ENCODE measurements at places on chromosomes 2 and 18.

DNA sequence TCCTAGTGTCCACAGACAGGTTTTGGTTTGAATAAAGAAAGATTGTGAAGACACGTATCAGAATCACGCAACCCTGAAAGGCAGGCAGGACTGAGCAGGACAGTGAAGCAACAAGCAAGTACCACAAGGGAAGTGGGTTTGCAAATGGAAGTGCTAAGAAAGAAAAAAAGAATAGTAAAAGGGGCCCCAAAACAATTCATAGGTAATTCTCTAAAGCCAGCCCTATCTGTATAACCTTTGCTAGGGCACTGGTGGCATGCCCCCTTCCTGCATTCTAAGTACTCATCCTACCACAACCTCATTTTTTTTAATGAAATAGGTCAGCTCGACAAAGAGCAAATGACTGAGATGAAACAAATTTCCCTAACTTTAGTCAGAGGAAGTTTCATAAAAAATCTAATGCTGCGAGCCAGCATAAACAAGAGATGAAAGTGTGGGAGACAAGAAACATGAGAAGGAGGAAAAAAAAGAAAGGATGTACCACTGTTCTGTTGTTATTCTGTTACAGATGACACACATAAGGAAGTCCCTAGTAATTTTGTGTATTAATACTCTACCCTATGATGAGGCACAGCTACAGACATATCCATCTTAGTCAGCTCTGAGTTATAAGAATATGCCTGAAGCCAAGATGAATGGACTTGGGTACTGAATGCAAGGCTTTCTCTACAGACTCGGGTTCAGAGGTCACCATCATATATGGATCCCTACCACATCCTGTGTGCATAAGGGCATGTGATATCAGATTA lies 32.2 kb downstream of the IKZF2 start:
- DNase-seq, result peak; percentile 21

GRCh38 chr2:204341887-204342276 lies 203.4 kb upstream of the PARD3B start:
- DNase-seq, result no peak

GRCh38 chr2:106960683-106961161 lies 74.8 kb upstream of the ST6GAL2 start:
- no peak for DNase-seq

DNA sequence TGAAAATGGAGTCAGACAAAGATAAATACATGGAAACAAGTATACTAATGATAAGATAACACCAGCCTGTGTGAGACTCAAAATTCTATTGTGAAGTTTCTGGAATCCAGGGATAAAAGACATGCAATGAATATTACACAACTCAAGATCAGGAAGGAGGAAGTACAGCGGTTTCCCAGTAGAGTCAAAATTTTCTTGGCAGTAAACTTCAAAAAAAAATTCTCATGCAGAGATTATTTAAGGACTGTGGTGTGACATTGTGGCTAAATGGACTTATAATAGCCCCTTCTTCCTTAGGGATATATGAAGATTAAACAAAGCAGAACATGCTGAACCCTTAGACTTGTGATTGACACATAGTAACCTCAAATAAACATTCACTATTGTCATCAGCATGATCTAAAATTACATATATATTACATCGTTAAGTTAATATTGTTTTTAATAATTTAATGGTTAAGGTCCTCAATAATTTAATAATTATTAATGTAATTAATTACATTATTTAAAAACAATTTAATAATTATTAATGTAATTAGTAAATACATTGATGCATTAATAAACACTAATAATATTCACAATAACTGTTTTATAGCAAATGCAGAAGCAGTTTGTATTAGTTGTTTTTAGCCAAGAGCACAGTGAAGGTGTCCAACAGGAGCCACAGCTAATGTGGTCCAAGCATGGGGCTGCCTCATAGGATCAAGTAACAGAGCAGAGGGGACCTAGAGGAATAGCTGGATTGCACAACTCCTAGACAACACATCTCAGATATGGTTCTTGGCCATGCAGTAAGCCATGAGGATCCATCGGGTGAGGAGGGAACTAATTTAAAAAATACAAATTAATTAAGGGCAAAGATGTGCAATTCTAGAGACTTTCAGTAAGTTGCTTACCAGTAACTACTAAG lies 77.3 kb downstream of the POLE4 start:
- no peak for DNase-seq

- DNase-seq, result peak; percentile 71
Observed at GRCh38 chr2:74290466-74291217, 52.6 kb downstream of the SLC4A5 start.

- DNase-seq, result no peak
Observed at GRCh38 chr18:48727681-48728080, 188.8 kb downstream of the CTIF start.

DNA sequence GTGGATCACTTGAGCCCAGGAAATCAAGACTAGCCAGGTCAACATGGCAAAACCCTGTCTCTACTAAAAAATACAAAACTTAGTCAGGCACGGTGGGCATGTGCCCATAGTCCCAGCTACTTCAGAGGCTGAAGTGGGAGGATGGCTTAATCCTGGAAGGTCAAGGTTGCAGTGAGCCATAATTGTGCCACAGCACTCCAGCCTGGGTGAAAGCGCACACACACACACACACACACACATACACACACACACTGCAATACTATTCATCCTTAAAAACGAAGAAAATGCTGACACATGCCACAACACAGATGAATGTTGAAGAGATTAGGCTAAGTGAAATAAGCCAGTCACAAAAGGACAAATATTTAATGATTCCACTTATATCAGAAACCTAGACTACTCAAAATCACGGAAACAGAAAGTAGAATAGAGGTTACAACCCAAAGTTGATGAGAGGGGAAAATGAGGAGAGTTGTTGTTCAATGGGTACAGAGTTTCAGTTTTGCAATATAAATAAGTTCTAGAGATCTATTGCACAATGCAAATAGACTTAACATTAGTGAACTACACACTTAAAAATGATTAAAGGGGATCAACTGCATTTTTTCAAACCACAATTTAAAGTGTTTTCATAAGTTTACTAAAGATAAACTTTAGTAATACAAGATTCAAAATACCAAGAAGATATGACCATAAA lies 114.5 kb downstream of the USP34 start:
- no peak for DNase-seq

DNA sequence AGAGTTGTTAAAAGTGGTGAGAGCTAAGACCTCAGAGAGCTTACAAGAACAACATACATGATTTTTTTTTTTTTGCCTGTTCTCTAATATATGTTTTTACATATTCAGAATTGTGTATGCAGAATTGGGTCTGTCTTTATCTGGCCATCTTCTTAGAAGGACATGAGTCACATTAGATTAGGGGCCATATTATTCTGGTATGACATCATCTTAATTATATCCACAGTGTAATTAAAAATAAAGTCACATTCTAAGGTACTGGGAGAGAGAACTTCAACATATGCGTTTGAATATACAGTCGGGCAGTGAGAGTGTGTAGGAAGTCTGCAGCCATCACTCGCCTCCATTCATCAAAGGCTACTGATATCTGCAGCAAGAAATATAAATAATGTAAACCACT lies 88.3 kb downstream of the DSC3 start:
- DNase-seq, result no peak

GRCh38 chr2:218326315-218326714 lies 30.3 kb upstream of the CATIP start:
- no peak for DNase-seq

- no peak for DNase-seq
Observed at GRCh38 chr18:48342125-48342524, 67.1 kb downstream of the ZBTB7C start.

DNA sequence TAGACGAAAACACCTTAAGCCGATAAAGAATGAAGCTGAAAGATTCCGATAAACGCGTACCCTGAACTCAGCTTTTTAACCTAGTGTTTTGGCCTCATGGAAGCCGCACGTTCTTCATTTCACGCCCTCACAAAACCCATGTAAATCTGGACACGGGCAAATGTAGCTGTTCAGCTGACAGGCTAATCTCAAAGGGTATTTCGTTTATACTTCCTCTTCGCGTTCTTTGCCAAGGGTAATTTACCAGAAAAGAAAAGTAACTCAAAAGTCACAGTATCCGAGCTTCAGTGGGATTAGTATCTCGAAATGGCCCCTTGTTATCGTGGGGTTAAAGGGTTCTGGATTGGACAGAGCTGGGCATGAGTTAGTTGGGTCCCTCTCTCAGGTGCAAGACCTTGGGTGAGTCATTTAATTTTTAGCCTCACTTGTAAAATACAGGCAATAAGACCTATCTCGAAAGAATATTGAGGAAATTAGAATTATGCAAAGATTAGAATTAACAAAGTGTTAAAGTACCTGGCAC lies 22.0 kb upstream of the STPG4 start:
- no peak for DNase-seq

DNA sequence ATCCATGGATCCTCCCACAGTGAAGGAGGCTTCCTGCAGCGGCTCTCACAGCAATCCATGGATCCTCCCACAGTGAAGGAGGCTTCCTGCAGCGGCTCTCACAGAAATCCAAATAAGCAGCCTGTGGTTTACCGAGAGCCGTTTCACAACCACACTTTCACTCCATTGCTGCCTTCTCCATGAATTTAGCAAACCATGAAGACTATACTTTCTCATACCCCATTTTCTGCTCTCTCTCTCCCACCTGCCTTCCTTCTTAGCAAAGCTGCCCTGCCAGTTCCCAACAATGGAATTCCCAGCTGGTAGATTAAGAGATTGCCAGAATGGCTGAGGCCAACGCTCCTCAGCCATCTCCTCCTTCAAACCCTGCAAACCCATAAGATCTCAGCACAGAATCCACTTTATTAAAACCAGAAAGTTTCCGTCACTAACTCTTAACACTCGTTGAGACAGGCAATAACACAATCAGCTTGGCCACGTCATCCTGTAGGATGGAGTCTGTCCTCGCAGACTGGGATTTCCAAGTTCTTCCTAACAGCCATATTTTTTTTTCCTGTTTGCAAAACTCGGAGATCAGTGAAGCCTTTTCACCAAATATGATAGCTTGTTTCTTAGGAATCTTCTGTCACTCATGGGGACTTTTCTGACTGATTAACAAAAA lies 162.2 kb downstream of the PXDN start:
- DNase-seq, result no peak

DNA sequence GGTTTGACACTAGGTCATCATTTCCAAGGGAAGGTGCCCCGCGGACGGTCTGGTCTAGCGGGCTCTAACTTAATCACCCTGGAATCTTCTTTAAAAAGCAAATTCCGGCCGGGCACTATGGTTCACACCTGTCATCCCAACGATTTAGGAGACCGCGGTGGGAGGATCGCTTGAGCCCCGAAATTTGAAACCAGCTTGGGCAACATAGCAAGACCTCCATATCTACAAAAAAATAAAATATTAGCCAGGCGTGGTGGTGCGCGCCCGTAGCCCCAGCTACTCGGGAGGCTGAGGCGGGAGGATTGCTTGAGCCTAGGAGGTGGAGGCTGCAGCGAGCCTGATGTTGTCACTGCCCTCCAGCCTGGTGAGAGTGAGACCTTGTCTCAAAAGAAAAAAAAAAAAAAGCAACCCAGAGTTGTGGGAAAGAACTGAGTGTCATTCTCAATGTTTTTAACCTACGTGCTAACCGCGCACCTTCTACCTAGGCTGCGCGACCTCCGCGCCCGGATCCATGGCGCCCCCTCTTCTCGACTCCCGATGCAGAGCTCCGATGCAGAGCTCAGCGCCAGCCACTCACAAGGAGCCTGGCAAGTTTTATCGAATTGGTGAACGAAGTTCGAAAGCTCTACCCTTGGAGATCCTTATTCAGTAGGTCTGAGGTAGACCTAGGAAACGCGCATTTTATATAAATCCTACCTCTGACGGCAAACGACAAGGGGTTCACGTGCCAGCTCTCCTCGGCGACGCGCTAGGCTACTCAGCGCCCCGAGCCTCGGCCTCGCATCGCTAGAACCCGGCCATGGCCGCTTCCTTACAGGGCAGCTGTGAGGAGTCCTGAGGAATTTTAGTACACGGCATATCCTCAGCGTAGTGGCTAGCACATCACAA lies 888 bp upstream of the TWSG1 start:
- DNase-seq, result no peak

DNA sequence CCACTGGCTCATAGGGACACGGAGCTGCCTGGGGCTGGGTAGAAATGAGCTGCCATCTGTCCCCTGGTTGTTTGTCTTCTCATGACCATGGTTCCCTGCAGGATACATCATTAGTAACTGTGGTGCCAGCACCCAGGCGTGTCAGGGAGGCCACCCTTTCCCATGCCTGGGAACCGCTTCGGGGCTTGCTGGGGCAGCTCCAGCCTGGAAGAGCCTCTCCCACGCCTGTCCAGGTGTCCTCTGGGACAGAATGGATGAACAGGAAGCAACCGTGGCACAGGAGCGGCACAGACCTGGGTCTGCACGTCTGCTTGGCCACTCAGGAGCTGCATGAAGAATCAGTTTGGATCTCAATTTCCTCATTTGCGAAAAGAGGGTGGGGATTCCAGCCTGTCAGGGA lies 34.8 kb downstream of the SDC1 start:
- DNase-seq, result no peak

GRCh38 chr2:160408959-160409291 lies 84.7 kb downstream of the RBMS1 start:
- DNase-seq, result no peak

GRCh38 chr2:121071034-121071504 lies 213.9 kb downstream of the TFCP2L1 start:
- DNase-seq, result no peak

DNA sequence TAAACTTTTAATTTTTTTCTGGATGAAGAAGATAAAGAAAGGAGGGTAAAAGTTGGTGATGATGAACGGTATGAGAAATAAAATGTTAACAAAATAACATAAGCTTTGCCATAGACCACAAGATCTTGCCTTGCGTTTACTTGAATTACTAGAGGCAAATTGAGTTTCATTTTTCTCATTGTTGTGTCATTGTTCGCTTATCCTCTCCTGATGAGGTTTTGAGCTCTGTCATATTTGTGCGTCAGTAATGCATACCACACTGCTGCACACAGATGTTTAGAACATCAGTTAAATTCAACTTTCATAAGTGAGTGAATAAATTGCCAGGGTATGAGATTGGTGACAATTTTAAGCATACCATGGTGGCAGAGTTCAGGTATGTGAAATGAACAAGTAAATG lies 843.6 kb downstream of the SUCLG1 start:
- no peak for DNase-seq

GRCh38 chr2:241689306-241689705 lies 2.7 kb upstream of the DTYMK start:
- peak; percentile 20 for DNase-seq

DNA sequence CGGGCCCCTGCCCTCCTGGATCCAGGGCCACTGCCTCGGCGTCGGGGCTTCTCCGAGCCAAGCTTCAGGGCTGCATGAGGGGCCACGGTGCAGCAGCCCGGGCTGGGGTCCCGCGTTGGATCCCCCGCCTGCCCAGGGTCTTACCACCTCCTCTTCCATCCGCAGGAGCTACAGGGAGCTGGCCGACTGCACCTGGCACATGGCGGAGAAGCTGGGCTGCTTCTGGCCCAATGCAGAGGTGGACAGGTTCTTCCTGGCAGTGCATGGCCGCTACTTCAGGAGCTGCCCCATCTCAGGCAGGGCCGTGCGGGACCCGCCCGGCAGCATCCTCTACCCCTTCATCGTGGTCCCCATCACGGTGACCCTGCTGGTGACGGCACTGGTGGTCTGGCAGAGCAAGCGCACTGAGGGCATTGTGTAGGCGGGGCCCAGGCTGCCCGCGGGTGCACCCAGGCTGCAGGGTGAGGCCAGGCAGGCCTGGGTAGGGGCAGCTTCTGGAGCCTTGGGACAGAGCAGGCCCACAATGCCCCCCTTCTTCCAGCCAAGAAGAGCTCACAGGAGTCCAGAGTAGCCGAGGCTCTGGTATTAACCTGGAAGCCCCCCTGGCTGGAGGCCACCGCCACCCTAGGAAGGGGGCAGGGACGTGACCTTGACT lies 52.1 kb downstream of the RAMP1 start:
- no peak for DNase-seq

All from CD4-positive, alpha-beta T cell treated with Interleukin-6 for 4 hours (primary cell).